ENCODE measurements at places on chromosomes 5 and 9.
A peak's percentile ranks its signal among the peaks of the same experiment; 100 is the strongest.

- no peak for DNase-seq
These were observed 1099.7 kb downstream of the DTWD2 start for GRCh38 chr5:117888688-117889087.

DNA sequence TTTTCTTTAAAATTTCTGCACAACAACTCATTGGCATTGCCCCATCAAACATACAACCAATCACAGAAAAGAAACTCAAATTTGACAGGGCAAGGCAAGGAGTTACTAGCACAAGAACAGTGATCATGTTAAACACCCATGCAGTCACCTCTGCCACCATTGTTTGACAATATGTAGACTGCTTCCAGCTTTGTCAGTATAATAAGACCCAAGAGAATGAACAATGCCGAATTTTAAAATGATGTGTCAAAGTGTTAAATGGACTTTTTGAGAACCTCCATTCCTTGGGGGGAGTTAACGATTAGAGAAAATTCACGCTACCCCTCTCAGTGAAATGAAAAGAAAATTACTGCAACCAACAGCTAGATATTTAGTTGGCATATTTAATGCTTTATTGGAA, 109.2 kb downstream of the SEMA6A start:
- DNase-seq, result no peak

DNA sequence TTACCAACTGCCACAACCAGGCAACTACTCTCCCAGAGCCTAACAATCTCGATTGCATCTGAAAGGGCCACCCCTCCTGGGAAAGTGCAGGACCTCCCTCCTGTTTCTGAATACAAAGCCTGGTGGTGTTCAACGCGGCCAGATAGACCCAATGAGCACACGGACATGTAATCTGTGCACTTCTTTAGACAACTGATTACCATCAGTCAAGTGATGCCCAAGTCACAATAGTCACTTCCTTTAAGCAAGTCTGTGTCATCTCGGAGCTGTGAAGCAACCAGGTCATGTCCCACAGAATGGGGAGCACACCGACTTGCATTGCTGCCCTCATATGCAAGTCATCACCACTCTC, 739 bp downstream of the C9orf72 start:
- peak; percentile 23 for DNase-seq

GRCh38 chr9:136754626-136755301, 3.3 kb downstream of the LCN8 start:
- DNase-seq, result no peak

GRCh38 chr9:113220467-113221002, 542 bp downstream of the FKBP15 start:
- DNase-seq, result no peak

- DNase-seq, result no peak
These were observed 11.5 kb downstream of the SNX30 start for GRCh38 chr9:112761912-112762655.

DNA sequence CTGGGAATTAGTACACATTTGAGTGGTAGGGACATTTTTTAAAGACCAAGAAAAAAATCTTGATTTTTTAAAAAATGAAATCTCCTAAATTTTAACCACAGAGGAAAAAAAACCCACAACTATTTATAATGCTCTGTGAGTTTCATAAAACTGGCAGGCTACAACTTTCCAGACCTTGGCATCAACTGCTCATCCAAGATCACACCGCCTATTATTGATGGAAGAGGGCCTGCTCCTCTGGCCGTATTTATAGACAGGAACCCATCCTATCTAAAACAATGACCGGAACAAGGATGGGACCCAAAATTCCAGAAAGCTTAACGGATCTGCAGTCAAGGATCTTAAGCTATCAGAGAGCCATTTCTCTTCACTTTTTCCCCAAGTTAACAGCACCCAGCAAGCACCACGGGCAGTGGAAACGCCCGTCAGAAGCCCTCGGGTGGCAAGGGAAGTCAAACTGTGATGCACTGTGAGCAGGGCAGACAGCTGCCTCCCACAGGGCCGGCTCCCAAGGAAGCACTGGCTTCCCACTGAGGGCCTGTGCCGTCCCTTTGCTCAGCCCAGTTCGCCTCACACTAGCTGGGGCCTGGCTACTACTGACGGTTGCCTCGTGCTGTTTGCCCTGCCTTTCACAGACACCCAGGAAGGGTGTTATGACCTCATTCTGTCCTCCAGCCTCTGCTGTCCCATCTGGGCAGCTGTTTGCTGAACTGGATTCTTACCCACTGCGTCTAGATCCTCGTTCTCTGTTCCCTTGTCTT, 62.8 kb downstream of the CDC14B start:
- DNase-seq, result no peak

DNA sequence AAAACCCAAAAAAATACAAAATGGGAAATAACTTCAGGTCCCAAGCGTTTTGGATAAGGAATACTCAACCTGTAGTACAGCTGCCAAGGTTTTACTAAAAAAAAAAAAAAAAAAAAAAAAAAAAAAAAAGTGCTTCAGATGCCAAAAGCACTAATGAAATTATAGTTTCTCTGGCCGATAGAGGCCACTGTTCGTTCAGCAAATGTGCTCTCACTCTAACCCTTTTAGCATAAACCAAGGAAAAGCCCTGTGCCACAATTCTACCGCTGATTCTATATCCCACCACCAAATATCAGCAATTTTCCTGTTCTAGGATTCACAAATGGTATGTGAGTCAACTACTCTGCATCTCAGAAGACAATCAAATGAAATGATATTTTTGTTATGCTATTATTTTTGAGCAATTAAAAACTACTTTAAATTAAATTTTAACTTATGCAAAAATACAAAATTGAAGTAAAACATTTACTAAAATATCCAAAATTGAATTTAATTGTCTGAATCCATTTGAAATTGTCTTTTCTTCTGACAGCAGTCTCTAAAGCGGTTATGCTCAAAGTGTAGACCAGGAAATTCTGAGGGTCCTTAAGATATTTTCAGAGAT, 79.8 kb downstream of the RICTOR start:
- DNase-seq, result peak; percentile 84

DNA sequence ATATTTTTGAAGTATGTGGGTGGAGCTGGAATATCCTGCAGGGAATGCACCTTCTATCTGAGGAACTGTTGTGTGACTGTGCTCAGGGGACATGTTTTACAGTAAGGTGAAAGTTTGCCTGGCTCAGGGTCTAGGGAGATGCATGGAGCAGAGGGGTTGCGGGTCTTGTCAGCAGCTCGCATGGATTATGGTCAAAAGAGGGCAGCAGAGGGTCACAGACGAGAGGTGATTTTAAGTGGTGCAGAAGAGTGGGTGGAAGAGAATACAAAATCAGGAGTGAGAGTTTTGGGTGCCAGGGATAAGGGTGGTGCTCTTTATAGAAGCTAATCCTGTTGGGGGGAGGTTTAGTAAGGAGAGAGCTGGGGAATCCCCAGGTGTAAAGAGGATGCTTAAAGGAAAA, 53.5 kb upstream of the GRIN3A start:
- peak; percentile 60 for DNase-seq

DNA sequence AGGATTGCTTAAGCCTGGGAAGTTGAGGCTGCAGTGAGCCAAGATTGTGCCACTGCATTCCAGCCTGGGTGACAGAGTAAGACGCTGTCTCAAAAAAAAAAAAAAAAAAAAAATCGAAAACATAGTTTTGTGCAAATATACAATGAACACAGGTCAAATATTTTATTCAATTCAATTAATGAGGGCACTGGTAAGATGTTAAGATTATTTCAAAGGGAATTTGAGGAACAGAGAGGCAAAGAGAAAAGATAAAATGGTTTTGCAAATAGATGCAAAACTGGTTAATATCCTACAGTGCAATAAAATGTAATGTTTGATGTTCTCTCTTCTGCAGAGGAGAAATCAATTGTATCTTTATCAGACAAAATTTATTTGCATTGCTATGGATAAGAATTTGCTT, 39.5 kb upstream of the GNE start:
- DNase-seq, result no peak

GRCh38 chr5:41925555-41925951, 472 bp downstream of the FBXO4 start:
- DNase-seq, result peak; percentile 80

GRCh38 chr9:81519816-81520495, 169.4 kb downstream of the TLE1 start:
- DNase-seq, result peak; percentile 24

- no peak for DNase-seq
These were observed 37.3 kb downstream of the MRPL36 start for GRCh38 chr5:1762121-1762882.

- DNase-seq, result no peak
These were observed 46.6 kb downstream of the ADAMTSL1 start for GRCh38 chr9:18520416-18521047.

GRCh38 chr9:91503673-91504081, 80.0 kb upstream of the NFIL3 start:
- no peak for DNase-seq

DNA sequence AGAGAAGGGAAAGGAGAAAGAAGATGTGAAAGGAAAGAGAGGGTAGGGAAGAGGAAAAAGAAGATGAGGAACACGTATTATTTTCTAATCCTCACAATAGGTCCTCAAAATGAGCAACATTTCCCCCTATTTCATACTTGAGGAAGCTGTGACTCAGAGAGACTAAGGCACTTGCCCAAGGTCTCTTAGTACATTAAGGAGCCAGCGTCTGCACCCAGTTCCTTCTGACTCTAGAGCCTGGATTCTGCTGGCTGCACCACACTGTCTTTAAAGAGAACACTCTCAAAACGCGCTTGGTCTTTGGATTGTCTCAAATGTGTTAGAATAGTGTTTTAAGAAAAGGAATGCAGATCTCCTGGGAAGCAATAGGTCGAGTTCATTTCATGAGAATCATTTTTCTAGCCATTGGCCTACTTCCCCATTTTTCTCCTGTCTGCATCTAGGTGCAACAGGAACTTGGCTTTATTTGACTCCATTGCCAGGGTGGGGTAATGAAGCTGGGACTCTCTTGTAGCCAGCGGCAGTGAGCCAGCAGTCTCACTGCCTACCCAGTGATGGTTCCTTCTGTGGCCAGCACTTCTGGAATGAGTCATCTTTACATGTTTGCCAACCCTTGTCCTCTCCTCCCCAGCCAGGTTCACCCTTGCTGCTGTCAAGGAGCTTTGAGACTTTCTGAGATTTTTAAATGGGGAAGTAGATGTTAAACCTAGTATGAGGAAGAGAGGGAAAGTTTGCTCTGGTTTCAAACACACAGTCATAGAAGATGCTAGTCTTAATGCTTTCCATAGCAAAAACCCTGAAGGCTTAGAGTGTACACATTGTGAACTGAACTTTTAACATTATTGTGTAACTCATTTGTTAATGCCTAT, 82.7 kb downstream of the DOCK8 start:
- no peak for DNase-seq

- DNase-seq, result no peak
These were observed 27.3 kb downstream of the ETF1 start for GRCh38 chr5:138515556-138516245.

- no peak for DNase-seq
These were observed 349.2 kb upstream of the ADAMTSL1 start for GRCh38 chr9:18124760-18125159.

GRCh38 chr9:122742003-122742402, at the start of gene OR1L6:
Gene OR1L6 (plus strand): TSS chr9:122742303. CDS start chr9:122749848, 7,545 bp downstream.
- no peak for DNase-seq

DNA sequence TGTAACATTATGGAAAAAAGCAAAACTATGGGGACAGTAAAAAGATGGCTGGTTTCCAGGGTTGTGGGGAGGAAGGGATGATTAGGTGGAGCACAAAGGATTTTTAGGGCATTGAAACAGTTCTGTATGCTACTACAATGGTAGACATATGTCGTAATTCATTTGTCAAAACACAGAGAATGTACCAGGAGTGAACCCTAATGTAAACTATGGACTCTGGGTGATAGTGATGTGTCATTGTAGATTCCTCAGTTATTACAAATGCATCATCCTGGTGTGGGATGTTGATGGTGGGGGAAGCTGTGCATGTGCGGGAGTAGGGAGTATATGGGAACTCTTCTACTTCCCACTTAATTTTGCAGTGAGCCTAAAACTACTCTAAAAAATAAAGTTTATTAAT, 135.0 kb upstream of the GABRP start:
- no peak for DNase-seq
